Activated T-helper 2 cell treated with anti-CD3 and anti-CD28 coated beads, Interferon-gamma antibody, Interleukin-2, Interleukin-4, amounts not matched to agents 10 μg/mL and 5 μg/mL and 100 μg/mL, durations not matched to agents 14 hours and 24 hours and 36 hours (primary cell): ENCODE measurements at places on chromosomes 7 and 10. TPM values are rescaled to one million over a fixed set of nuclear protein-coding genes. Genes with fewer than 3 reads are reported as not detected.

- peaks cover 26% of the 10 kb centered on the region for H3K36me3 ChIP-seq
- H3K4me1 ChIP-seq = peaks cover 9% of the 10 kb centered on the region
- H3K4me3 ChIP-seq = no peak overlapping the region
- no peak for DNase-seq
- H3K27me3 ChIP-seq = no peaks in the 10 kb centered on the region
These were observed 164.4 kb downstream of the RGS10 start for GRCh38 chr10:119377958-119378736.

GRCh38 chr7:105756367-105756766 lies 120.0 kb downstream of the ATXN7L1 start:
- H3K4me3 ChIP-seq = no peak overlapping the region
- H3K36me3 ChIP-seq = no peaks in the 10 kb centered on the region
- no peak overlapping the region for H3K27ac ChIP-seq
- H3K4me1 ChIP-seq = peaks cover 22% of the 10 kb centered on the region
- no peak for DNase-seq
- H3K27me3 ChIP-seq = peaks cover 13% of the 10 kb centered on the region

- H3K4me1 ChIP-seq = no peaks in the 10 kb centered on the region
- DNase-seq = no peak
- H3K27me3 ChIP-seq = peaks cover 7% of the 10 kb centered on the region
- no peak overlapping the region for H3K4me3 ChIP-seq
- H3K36me3 ChIP-seq = no peaks in the 10 kb centered on the region
These were observed 27.5 kb downstream of the CTNNA3 start for GRCh38 chr10:67668448-67668847.

The STMP1 gene
- total RNA-seq = 24.3 and 25.1 TPM in 2 replicates

DNA sequence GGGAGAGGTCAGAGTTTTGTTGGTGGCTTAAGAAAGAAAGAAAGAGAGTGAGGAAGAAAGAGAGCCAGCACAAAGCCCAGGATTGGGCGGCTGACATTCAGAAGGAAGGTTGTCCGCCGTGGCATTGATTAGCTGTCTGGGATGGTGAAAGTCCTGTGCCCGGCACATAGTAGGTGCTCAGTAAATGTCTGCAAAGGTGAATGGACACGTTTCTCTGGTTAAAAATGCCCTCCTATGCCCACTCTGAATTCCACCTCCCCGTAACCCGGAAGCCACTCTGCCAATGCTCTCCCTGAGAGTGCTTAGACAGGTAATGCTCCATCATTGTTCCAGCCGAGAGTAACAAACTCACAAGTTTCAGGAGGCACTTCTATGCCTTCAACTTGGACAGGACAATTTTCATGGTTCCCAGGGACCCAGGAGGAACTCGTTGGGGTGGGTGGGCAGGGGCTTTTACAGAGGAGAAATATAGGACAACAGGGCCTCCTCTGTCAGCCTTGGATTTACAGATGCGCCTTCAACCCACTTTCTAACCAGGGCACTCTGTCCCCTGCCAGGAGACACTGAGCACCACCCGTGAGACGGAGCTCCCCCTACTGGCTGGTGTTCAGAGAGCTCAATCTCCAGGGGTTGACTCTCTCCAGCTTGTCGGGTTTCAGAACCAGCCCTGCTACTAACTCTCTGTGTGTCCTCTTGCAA lies 411.5 kb upstream of the ZMIZ1 start:
- H3K4me3 ChIP-seq = no peak overlapping the region
- no peak overlapping the region for H3K27ac ChIP-seq
